Thyroid gland (tissue), 4 donors: ENCODE measurements at places on chromosomes 6 and 20. TPM values are rescaled to one million over a fixed set of nuclear protein-coding genes. Genes with fewer than 3 reads are reported as not detected.

DNA sequence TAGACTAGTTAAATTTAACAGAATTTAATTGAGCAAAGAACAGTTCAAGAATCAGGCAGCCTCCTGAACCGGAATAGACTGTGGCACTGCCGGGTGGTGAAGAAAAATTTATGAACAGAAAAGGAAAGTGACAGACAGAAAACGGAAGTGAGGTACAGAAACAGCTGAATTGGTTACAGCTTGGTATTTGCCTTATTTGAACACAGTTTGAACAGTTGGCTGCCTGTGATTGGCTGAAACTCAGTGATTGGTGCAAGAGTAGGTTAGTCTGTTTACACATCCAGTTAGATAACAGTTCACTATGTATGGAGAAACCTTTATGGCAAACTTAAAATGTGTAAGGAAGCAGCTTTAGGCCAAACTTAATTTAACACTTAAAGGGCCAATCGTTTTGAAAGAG lies 116.0 kb upstream of the CITED2 start:
- DNase-seq = no peak

GRCh38 chr20:63119121-63119962 lies 96.6 kb downstream of the YTHDF1 start:
- no peak for DNase-seq

DNA sequence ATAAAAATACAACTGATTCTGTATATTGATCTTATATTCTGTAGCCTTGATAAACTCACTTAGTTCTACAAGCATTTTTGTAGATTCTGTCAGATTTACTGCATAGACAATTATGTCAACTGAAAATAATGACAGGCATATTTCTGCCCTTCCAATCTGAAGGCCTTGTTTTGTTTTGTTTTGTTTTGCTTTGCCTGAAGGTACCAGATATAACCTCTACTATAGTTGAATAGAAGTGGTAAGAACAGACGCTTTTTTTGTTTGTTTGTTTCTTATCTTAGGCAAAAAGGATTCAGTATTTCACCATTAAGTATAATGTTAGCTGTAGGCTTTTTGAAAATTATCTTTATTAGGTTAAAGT lies 64.6 kb upstream of the RSPO3 start:
- no peak for DNase-seq

GRCh38 chr6:13548500-13549210 lies 25.7 kb upstream of the SIRT5 start:
- no peak for DNase-seq

GRCh38 chr6:767755-768512 lies 75.0 kb upstream of the EXOC2 start:
- no peak for DNase-seq

DNA sequence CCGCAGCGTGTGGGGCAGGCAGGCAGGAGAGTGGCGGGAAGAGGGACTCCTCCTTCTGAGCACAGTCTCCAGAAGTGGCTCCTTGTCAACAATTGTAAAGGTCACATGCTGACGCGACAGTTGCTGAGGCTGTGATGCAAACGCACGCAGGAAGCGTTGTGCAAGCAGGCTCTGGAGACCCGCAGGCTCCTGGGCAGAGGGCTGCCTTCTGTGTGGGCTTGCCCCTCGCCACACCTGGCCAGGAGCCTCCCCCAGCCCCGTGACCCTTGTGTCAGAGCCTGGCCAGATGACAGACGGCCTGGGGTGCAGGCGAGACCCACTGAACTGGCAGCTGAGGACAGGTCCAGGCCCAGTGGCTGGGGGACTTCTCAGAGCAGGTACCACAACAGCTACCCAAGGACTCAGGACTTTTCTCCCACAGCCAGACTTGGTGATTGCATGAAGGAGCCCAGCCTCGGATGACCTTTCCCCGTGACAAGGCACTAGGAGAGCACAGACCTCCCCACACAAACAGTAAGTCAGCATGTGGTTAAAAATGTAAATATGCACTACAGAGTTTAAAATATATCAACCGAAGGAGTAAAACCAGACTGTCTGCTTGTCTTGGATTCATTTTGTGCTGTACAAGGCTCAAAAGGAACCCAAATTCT lies 222.1 kb upstream of the RREB1 start:
- DNase-seq = peak; percentile 19

DNA sequence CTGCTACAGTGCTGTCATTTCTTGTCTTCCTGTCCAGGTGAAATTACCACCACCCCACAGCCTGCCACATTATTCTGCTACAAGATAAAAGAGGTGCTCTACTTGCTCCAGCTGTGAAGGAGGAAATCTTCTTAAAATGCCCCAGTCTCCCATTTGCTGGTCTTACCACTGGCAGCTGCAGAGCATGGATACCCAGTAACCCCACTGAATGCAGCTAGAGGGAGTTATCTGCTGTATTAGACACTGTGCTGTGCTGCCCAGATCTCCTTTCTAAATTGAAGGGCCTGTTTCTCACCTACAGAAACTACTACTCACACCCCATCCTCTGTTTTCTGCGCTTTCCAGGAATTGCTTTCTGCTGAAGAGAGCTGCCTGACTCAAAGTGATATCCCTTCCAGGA lies 517.8 kb downstream of the PKHD1 start:
- no peak for DNase-seq

GRCh38 chr20:24962510-24962909 lies 13.4 kb downstream of the CST7 start:
- DNase-seq = no peak

GRCh38 chr6:63816982-63817436 lies 181.4 kb downstream of the PHF3 start:
- no peak for DNase-seq

DNA sequence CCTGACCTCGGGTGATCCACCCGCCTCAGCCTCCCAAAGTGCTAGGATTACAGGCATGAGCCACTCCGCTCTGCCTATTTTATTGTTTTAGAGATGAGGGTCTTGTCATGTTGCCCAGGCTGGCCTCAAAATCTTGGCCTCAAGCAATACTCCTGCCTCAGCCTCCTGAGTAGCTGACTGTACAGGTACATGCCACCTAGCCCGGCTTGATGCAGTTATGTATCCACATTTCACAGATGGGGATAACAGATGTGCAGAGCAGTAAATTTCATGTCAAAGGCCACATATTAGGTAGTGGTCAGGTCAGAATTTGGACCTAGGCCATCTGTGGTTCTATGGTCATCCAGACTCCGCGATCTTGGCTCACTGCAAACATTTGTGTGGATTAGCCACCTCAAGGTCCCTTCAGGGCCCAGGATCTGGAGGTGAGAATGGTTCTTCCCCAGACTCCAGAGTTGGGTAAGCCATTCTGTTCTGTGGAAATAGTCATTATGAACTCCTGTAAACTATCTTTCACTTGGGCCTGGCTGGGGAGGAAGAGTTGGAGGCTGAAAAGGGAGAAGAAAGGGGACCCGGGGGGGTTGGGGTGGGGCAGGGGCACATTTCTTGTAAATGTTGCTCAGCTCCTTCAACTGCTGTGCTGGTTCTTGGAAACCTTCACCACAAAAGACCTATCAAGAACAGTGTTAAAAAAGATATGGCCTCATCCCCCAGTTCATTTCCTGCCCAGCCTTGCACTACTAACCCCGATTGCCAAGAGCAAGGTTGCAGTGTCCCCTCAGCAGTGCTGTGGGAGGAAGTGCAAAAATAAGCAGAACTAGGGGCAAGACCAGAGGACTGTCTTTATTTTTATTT lies 13.0 kb downstream of the PIM1 start:
- no peak for DNase-seq

GRCh38 chr6:113004470-113005270 lies 657.5 kb downstream of the RFPL4B start:
- DNase-seq = no peak

GRCh38 chr20:48395816-48396546 lies 431.8 kb downstream of the PREX1 start:
- DNase-seq = no peak

- no peak for DNase-seq
These were observed 44.7 kb downstream of the TNFAIP3 start for GRCh38 chr6:137911675-137912191.

DNA sequence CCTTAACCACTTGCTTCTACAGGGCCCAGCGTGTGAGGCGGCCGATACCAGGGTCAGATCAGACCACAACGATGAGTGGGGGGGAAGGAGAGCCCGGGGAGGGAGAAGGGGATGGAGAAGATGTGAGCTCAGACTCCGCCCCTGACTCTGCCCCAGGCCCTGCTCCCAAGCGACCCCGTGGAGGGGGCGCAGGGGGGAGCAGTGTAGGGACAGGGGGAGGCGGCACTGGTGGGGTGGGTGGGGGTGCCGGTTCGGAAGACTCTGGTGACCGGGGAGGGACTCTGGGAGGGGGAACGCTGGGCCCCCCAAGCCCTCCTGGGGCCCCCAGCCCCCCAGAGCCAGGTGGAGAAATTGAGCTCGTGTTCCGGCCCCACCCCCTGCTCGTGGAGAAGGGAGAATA lies 2.8 kb downstream of the RING1 start:
- DNase-seq = no peak

DNA sequence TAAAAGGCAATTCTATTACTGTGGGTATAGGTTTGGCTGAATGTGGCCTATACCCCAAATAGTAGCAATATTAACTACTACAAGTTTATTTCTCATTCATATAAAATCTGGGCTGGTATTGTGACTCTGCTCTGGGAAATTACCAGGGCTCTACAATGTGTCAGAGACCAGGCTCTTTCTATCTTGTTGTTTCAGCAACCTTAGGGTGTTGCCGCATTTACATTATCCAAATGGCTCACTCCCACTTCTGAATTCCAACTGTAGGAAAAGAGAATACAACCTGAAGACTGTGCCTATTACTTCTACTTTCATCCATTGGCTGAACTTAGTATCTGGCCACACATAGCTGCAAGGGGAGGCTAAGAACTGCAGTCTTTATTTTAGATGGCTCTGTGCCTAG lies 106.7 kb upstream of the CENPW start:
- no peak for DNase-seq

- DNase-seq = no peak
These were observed 1.5 kb upstream of the SIRPB1 start for GRCh38 chr20:1621316-1621715.

DNA sequence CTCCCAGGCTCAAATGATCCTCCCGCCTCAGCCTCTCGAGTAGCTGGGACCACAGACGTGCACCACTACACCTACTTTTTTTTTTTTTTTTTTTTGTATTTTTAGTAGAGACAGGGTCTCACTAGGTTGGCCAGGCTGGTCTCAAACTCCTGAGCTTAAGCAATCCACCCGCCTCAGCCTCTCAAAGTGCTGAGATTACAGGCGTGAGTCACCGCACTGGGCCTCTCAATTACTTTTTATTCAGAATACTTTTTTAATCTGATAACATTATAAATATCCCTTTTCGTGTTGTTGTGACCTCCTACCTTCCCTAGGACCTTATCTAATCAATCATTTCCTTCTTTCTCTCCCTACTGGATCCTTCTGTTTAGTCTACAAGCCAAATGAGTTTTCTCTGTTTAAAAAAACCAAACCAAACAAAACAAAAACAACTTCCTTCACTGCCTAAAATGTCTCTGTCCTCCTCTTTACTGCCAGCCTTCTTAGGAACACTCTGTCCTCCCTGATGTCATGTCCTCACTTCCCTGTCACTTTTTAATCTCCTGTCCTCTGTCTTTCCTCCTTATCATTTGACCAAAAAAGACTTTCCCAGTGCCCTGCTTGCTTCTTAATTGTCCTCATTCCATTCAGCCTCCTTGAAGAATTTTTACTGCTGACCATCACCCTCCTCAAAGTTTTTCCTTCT lies 85.0 kb downstream of the CAP2 start:
- DNase-seq = no peak

- DNase-seq = no peak
These were observed 86.6 kb upstream of the EYA2 start for GRCh38 chr20:46807998-46808397.

DNA sequence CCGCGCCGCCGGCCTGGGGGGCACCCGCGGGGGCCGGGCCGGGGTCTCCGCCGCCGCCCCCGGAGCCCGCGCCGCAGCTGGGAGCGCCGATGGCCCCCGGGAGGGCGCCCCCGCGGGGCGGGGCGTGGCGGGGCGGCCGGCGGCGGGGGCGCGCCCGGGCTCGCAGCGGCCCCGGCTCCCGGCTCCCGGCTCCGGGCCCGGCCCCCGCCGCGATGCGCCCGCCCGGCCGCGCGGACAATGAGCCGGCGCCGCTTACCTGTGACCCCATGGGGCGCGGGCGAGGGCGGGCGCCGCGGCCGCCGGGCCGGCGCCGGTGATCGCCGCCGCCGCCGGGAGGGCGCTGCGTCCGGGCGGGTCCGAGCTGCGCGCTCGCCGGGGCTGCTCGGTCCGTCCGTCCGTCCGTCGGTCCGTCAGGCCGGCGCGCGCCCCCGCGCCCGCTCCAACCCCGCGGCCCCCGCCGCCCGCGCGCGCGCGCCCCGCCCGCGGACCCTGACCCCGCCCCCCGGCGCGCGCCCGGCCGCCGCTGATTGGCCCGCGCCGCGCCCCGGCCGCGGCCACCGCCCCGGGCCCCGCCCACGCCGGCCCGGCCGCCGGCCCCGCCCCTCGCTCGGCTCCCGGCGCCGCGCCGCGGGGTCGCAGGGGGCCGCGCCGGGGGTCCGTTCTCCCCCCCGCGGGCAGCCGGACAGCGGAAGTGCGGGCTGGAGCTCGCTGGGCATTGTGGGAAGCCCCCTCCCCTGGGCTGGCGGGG lies at the start of gene ZBTB46:
Gene ZBTB46 (minus strand): TSS at position 424 of the 748 bp plus-strand sequence. CDS start 40,507 bp downstream, outside the sequence.
- peak; percentile 58 for DNase-seq

- DNase-seq = no peak
These were observed 49.4 kb upstream of the COL10A1 start for GRCh38 chr6:116175344-116175743.

- DNase-seq = no peak
These were observed 388.7 kb downstream of the UTRN start for GRCh38 chr6:144673807-144674206.

DNA sequence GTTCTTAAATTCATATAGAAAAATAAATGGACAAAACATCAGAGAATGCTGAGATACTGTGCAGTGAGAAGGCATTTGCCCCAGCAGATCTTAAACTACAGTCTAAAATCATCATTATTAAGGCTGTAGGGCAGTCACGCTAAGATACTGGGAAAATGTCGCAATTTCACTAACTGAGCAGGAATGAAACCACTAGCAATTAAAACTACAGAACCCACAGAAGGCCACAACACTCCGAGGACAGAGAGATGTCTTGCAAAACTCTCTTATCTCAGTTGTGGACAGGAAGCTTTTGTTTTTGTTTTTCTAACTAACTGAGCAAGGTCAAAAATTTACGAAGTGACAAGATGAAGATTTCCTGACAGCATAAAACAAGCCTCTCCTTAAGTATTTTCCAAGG lies 18.2 kb downstream of the GNAS-AS1 start:
- DNase-seq = no peak

The ANKRD66 gene
- total RNA-seq = not detected

The GLP1R gene
- 0.45 TPM for total RNA-seq

The HRH3 gene
- total RNA-seq = not detected

The LMBRD1 gene
- total RNA-seq = 115 TPM

The CLDN20 gene
- total RNA-seq = not detected

The XKR7 gene
- total RNA-seq = not detected

The C20orf141 gene
- total RNA-seq = not detected

The SCGN gene
- total RNA-seq = 6.2 TPM

The ZBTB22 gene
- 17.9 TPM for total RNA-seq

The ERVFRD-1 gene
- total RNA-seq = not detected
